ENCODE measurements at places on chromosomes 5 and 9.

- no peak for DNase-seq
Measured at GRCh38 chr9:125812403-125812802, 65.2 kb downstream of the PBX3 start.

- no peak for DNase-seq
Measured at GRCh38 chr9:127503379-127503921, 52.1 kb downstream of the LRSAM1 start.

DNA sequence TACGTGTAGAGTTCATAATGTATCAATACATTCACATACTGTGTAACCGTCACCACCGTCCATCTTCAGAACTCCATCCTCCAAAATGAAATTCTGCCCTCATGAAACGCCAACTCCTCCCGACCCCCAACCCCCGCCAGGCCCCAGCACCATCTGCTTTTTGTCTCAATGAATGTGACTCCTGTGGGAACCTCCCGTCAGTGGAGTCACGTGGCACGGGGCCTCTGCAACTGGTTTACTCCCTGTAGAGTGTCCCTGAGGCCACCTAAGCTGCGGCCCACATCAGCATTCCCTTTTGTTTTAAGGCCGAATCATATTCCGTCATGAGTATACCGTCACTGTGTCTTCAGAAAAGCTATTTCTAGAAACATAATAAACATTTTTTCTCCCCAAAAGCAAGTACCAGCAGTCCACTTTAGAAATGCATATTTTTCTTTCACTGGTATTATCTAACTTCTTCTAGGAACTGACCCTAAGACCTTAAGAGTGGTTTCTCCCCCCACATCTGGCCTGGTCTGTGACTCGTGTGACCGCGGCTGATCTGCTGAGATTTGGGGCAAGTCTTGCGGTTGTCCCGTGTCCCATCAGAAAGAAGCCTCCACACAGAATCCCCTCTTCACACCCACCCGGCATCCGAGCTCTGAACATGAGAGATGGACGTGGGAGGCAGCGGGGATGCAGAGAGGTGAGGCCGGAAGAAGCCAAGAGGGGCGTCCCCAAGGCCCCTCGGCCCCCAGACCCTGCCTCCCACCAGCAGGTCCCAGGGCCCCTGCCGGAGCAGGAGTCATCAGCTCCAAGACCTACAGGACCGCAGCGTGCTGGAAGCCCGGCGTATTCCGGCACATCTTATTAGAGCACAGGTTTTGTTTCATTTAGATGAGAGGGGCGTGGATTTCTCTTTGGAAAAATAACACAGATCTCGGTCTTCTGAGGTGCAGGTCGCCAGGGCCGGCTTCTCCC is 38.3 kb downstream of the SLC6A3 start:
- no peak for DNase-seq

- DNase-seq = no peak
Measured at GRCh38 chr5:17361331-17361730, 136.7 kb upstream of the TAF11L2 start.

- DNase-seq = no peak
Measured at GRCh38 chr9:7045361-7045760, 287.6 kb downstream of the KDM4C start.

DNA sequence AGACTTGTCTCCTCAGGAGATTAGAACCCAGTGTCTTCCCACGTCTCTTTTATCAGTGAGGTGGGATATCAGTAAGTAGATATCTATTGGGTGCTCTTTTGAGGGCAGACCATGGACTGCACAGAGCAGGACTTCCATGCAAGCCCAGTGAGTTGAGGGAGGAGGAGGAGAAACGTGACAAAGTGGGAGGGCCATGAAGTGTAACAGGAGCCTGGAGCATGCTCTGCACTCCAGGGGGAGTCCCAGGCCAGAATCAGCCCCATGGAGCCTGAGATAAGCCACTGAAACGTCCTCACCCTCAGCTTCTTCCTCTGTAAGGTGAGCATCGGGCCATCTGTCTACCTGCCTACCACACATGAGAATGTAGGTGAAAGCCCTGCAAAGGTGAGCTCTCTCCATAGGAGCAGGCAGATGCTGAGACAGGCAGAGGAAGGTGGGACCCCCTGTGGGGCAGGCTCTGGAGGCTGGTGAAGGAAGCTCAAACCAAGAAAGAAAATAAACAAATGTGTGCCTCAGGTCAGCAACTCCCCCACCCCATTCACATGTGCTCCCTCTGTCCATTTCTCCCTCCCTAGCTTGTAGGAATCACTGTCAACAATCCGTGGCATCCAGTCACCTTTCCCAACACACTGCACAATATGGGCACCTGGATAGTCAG is 87.4 kb downstream of the NRG2 start:
- DNase-seq = no peak

GRCh38 chr9:16434526-16434925 is 435.9 kb downstream of the BNC2 start:
- DNase-seq = no peak

DNA sequence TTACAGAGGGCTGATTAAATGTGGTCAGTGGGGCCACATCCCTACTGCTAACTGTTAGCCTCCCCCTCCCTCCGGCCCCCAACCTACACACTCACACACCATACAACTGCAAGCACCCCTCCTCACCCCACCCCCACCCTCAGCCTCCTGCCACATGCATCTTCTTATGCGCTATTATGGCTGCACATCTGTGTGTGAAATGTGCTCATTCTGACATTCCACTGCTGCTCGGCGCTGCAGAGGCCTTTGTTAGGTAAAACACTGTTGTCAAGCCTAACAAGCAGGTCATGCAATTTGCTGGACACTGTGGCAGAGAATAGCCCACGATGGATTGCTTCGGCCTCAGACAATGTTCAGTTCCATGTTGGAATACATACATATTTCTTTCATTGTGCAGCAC is 173.6 kb downstream of the NR2F1-AS1 start:
- DNase-seq = no peak

DNA sequence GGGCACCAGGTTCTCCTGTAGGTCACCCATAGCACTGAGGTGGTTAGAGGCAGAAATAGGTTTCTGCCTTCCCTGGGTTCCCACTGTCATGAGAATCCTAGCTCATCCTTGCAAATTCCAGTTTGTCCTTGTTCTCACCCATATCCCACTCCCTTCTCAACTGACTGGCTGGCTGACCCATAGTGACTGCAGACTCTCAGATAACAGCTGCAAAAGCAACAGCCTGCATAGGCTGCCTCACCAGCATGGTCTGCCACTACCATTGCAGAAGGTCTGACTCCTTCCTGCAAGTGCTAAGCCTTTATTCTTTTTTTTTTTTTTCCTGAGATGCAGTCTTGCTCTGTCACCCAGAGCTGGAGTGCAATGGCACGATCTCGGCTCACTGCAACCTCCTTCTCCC is 194.0 kb downstream of the SEMA6A start:
- no peak for DNase-seq

- DNase-seq = no peak
Measured at GRCh38 chr5:127870914-127871313, 167.7 kb downstream of the CCDC192 start.

GRCh38 chr5:18497089-18497488 is 862.8 kb downstream of the TAF11L14 start:
- no peak for DNase-seq

Data from stimulated activated CD4-positive, alpha-beta T cell treated with anti-CD3 and anti-CD28 coated beads, Interleukin-15, amount 100 ng/mL, for 1 hour (primary cell).